Smooth muscle cell of bladder (primary cell): ENCODE measurements at places on chromosomes 11 and 22. TPM values are rescaled to one million over a fixed set of nuclear protein-coding genes. Genes with fewer than 3 reads are reported as not detected.

Gene GRM5
- under 0.01 TPM in 1 of 2 replicates, not detected in the other for total RNA-seq

Gene UBQLN3
- total RNA-seq, result under 0.01 and 0.14 TPM in 2 replicates

Gene HIRA
- total RNA-seq, result 19.5 and 21.3 TPM in 2 replicates

Gene SCUBE2
- 1.7 and 4.4 TPM in 2 replicates for total RNA-seq

Gene C11orf52
- total RNA-seq, result 0.83 TPM in 1 of 2 replicates, not detected in the other

Gene SLC43A3
- total RNA-seq, result 15.9 and 27.4 TPM in 2 replicates

Gene CDC45
- 1.7 and 3.1 TPM in 2 replicates for total RNA-seq

Gene MAP6
- 1.4 and 1.8 TPM in 2 replicates for total RNA-seq

Gene IGSF22
- total RNA-seq, result under 0.01 TPM in 1 of 2 replicates, not detected in the other

Gene ZP1
- total RNA-seq, result 0.55 and 1.00 TPM in 2 replicates

Gene CRYBA4
- total RNA-seq, result not detected in 2 replicates

Gene SMIM35
- not detected in 2 replicates for total RNA-seq

Gene AQP11
- total RNA-seq, result 2.8 and 6.0 TPM in 2 replicates

Gene ELMOD1
- total RNA-seq, result 0.83 and 1.1 TPM in 2 replicates

Gene ZFPL1
- 36.1 and 36.6 TPM in 2 replicates for total RNA-seq

Gene CARD16
- 25.2 and 38.7 TPM in 2 replicates for total RNA-seq

Gene HBB
- total RNA-seq, result not detected in 2 replicates

Gene SCO2
- total RNA-seq, result 0.57 and 1.6 TPM in 2 replicates

Gene C22orf42
- not detected in 2 replicates for total RNA-seq

Gene JAML
- not detected in 2 replicates for total RNA-seq

Gene MMP11
- total RNA-seq, result 9.2 and 19.8 TPM in 2 replicates

Gene ABCC8
- not detected in 2 replicates for total RNA-seq

Gene OVOL1
- total RNA-seq, result not detected in 2 replicates

Gene OR52N2
- not detected in 2 replicates for total RNA-seq

Gene TRIM22
- total RNA-seq, result 82.2 and 84.5 TPM in 2 replicates

Gene OTOG
- not detected in 2 replicates for total RNA-seq

Gene GVQW3
- 0.57 and 1.5 TPM in 2 replicates for total RNA-seq

Gene NELL1
- not detected in 2 replicates for total RNA-seq

Gene WNT7B
- not detected in 2 replicates for total RNA-seq

Gene PANX3
- total RNA-seq, result not detected in 2 replicates

Gene PDGFD
- 33.5 and 49.4 TPM in 2 replicates for total RNA-seq

Gene CTTN
- 410 and 500 TPM in 2 replicates for total RNA-seq

Gene MUC6
- total RNA-seq, result not detected in 2 replicates

Gene THRSP
- not detected in 2 replicates for total RNA-seq

Gene NLRX1
- total RNA-seq, result 14.4 and 17.7 TPM in 2 replicates

Gene NAT10
- 13.1 and 17.5 TPM in 2 replicates for total RNA-seq

Gene ZFP91
- total RNA-seq, result 34.4 and 36.1 TPM in 2 replicates

Gene CHRM1
- total RNA-seq, result not detected in 2 replicates

Gene CNIH2
- 0.28 TPM in 1 of 2 replicates, not detected in the other for total RNA-seq

Gene RASL10A
- total RNA-seq, result under 0.01 TPM in 1 of 2 replicates, not detected in the other

Gene RFPL1
- not detected in 2 replicates for total RNA-seq

Gene HTR3A
- total RNA-seq, result not detected in 2 replicates

Gene SLC7A4
- total RNA-seq, result 0.14 and 0.28 TPM in 2 replicates

Gene SLC29A2
- total RNA-seq, result 0.09 and 0.14 TPM in 2 replicates

Gene OR2AT4
- total RNA-seq, result not detected in 2 replicates

Gene C11orf16
- total RNA-seq, result not detected in 2 replicates

Gene ACTN3
- total RNA-seq, result 0.14 and 0.18 TPM in 2 replicates

Gene TPCN2
- total RNA-seq, result 10.4 and 10.9 TPM in 2 replicates

Gene MAPK8IP1
- 7.7 and 8.1 TPM in 2 replicates for total RNA-seq

Gene SCGB2A2
- total RNA-seq, result not detected in 2 replicates
